ENCODE measurements at places on chromosomes 7 and 10.

DNA sequence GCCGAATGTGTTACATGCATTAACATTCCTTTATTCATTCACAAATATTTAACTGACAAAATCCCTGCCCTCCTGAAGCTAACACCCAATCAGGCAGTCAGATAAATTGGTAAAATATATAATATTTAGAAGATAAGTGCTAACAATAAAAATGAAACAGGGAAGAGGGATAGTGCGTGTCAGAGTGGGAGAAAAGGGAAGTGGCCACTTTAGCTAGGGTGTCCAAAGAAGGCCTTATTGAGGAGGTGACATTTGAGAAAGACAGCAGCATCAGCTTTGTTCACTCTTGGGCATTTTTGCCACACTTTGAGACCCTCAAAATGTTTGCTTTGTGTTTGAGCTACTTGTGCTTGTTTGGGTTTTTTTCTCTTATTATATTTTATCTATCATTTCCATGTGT is 317.8 kb downstream of the SNX13 start:
- peaks cover 3% of the 10 kb centered on the region for H3K4me1 ChIP-seq
- no peak overlapping the region for H3K27ac ChIP-seq
- no peaks in the 10 kb centered on the region for H3K36me3 ChIP-seq
- no peaks in the 10 kb centered on the region for H3K27me3 ChIP-seq

DNA sequence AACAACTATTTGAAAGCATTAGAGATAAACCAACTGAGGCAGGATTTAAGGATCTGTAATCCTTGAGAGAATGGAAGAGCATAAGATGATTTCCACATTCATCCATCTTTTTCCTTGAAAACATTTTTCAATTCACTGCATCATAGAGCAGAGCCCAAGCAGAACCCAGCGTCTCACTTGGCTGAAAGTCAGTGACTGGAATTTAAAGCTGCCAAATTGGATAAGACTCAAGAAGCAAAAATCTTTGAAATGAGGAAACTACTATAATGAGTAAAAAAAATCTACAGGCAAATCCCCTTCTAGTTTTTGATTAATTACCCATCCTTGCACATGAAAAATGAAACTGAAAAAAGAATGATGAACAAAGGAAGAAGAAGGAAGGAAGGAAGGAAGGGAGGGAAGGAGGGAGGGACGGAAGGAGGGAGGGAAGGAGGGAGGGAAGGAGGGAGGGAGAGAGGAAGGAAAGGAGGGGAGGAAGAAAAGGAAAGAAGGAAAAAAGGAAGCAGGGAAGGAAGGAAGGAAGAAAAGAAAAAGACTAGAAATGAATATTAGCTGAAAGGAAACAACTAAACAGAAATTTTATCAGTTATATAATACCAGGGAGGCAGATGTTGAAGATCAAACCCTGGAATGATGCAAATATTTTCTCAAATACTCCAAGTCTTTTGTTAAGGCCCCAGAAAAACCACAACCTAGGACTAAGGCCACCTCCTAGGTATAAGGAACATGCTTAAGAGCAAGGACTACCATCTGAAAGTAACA is 336.3 kb upstream of the MAGI2 start:
- H3K27ac ChIP-seq, result no peak overlapping the region
- no peaks in the 10 kb centered on the region for H3K4me1 ChIP-seq
- no peak for DNase-seq

DNA sequence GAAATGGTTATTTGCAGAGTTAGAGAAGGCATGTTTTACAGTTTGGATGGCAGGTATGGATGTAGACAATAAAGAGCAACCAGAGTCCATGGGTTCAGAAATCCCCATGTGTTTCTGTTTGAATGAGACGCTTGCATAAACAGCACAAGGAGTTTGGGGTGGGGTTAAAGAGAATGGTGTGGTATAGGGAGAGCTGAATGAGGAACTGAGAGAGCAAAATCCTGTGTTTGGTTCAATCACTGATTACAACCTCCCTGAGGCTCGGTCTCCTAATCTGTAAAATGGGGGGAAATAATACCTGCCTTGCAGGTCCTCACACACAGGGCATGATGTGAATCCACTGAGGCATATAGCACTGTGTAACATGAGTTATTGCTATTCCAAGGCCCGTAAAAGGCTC is 23.7 kb downstream of the CAV1 start:
- H3K4me1 ChIP-seq, result peaks cover 6% of the 10 kb centered on the region
- H3K27me3 ChIP-seq, result peaks cover 2% of the 10 kb centered on the region
- no peak for DNase-seq
- H3K36me3 ChIP-seq, result no peaks in the 10 kb centered on the region
- no peak overlapping the region for H3K27ac ChIP-seq

- DNase-seq, result no peak
- no peaks in the 10 kb centered on the region for H3K4me1 ChIP-seq
- no peaks in the 10 kb centered on the region for H3K36me3 ChIP-seq
These were observed 20.4 kb upstream of the FAM20C start for GRCh38 chr7:171912-172515.

- DNase-seq, result peak; percentile 23
- H3K27me3 ChIP-seq, result no peaks in the 10 kb centered on the region
- peaks cover 19% of the 10 kb centered on the region for H3K36me3 ChIP-seq
- H3K4me3 ChIP-seq, result peak overlapping the region; percentile 49
- peaks cover 54% of the 10 kb centered on the region for H3K4me1 ChIP-seq
These were observed 26.4 kb downstream of the ENTPD1 start for GRCh38 chr10:95782318-95782717.

GRCh38 chr10:125768219-125768855 is 7.3 kb downstream of the MMP21 start:
- no peaks in the 10 kb centered on the region for H3K27me3 ChIP-seq
- DNase-seq, result no peak
- H3K4me3 ChIP-seq, result no peak overlapping the region

DNA sequence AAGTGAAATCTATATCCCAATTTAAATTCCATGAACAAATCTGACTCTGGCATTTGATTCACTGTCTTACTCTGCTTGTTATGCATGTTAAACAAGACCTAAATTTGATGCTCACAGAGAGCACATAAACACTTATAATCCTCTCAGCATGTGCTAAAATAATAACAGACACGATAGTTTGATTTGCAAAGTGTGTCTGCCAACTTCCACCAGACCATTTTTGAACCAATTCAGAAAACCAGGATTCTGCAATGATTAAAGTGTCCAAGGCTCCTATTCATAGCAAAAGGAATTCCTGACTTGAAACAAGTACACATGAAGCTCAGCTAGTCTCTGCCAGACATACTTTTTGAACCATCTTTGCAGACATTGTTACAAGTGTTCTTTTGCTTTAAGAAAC is 11.2 kb downstream of the RBM20 start:
- H3K4me1 ChIP-seq, result peaks cover 4% of the 10 kb centered on the region
- H3K27me3 ChIP-seq, result peaks cover 19% of the 10 kb centered on the region
- DNase-seq, result no peak
- no peak overlapping the region for H3K4me3 ChIP-seq
- H3K27ac ChIP-seq, result no peak overlapping the region

GRCh38 chr7:379456-380138 is 89.6 kb downstream of the FOXL3 start:
- peaks cover 17% of the 10 kb centered on the region for H3K4me1 ChIP-seq
- H3K36me3 ChIP-seq, result peaks cover 3% of the 10 kb centered on the region
- H3K4me3 ChIP-seq, result peak overlapping the region; percentile 70
- DNase-seq, result no peak

GRCh38 chr10:5089865-5090264 is 4.3 kb upstream of the AKR1C3 start:
- no peaks in the 10 kb centered on the region for H3K36me3 ChIP-seq
- H3K4me1 ChIP-seq, result no peaks in the 10 kb centered on the region
- H3K27ac ChIP-seq, result no peak overlapping the region

DNA sequence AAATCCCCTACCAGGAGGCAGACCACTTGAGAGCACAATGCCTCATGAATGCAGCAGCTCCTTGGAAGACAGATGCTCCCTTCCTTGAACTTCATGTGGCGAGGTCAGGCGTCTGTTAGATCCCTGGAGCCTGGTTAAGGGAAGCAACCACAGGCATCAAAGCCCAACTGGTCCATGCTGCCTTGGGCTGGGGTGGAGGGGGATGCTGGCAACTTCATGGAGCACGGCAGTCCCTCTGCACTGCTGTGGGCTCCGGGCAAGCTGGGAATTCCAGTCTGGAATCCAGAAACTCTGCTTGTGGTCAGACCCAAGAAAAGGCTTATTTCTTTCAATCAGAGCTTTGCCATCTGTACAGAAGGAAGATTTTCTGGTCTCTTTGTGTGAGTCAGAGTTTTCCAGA is 130.4 kb downstream of the PFKFB3 start:
- DNase-seq, result no peak
- no peak overlapping the region for H3K27ac ChIP-seq
- peaks cover 16% of the 10 kb centered on the region for H3K4me1 ChIP-seq
- H3K27me3 ChIP-seq, result no peaks in the 10 kb centered on the region
- H3K36me3 ChIP-seq, result peaks cover 2% of the 10 kb centered on the region
- no peak overlapping the region for H3K4me3 ChIP-seq

GRCh38 chr10:79357180-79357579 is 9.9 kb downstream of the PPIF start:
- H3K36me3 ChIP-seq, result peaks cover 30% of the 10 kb centered on the region
- H3K4me1 ChIP-seq, result peaks cover 31% of the 10 kb centered on the region
- H3K4me3 ChIP-seq, result no peak overlapping the region
- H3K27me3 ChIP-seq, result no peaks in the 10 kb centered on the region
- H3K27ac ChIP-seq, result no peak overlapping the region

- no peaks in the 10 kb centered on the region for H3K4me1 ChIP-seq
- no peak overlapping the region for H3K27ac ChIP-seq
- no peaks in the 10 kb centered on the region for H3K36me3 ChIP-seq
- peaks cover 4% of the 10 kb centered on the region for H3K27me3 ChIP-seq
These were observed 30.8 kb upstream of the NKX6-2 start for GRCh38 chr10:132816718-132817117.

DNA sequence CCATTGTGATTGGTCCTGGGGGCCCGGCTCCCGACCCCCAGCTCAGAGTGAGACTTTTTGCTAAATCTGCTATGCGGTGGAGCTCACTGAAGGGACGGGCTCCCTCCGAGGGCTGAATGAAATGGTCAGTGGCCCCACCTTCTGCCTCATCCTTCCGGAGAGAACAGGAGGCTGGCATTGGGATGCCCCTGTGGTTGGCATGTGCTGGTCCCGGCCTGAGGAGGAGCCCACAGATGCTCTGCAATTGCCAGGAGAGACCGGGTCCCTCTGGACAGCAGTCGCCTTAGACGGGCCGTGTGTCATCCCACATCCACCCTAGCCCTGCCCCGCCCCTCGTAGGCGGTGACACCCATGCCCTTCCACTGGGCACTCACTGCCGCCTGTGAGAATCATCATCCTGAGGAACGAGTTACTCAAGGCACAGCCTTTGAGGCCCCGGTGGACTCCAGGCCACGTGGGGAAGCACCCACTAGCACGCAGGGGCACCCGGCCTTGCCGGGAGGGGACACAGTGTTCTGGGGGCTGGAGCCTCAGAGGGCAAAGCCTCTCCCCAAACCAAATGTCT is 21.2 kb upstream of the DPYSL4 start:
- peaks cover 5% of the 10 kb centered on the region for H3K27me3 ChIP-seq
- no peak overlapping the region for H3K4me3 ChIP-seq
- H3K27ac ChIP-seq, result no peak overlapping the region
- no peaks in the 10 kb centered on the region for H3K36me3 ChIP-seq
- peaks cover 14% of the 10 kb centered on the region for H3K4me1 ChIP-seq
- DNase-seq, result no peak

GRCh38 chr10:68154211-68154497 is 44.9 kb downstream of the MYPN start:
- no peaks in the 10 kb centered on the region for H3K36me3 ChIP-seq
- H3K27me3 ChIP-seq, result peaks cover 3% of the 10 kb centered on the region
- no peaks in the 10 kb centered on the region for H3K4me1 ChIP-seq
- H3K27ac ChIP-seq, result no peak overlapping the region
- H3K4me3 ChIP-seq, result no peak overlapping the region

GRCh38 chr7:114777288-114777687 is 144.6 kb upstream of the MDFIC start:
- no peak overlapping the region for H3K4me3 ChIP-seq
- peaks cover 6% of the 10 kb centered on the region for H3K27me3 ChIP-seq
- H3K36me3 ChIP-seq, result no peaks in the 10 kb centered on the region
- no peak overlapping the region for H3K27ac ChIP-seq
- no peak for DNase-seq
- H3K4me1 ChIP-seq, result no peaks in the 10 kb centered on the region

DNA sequence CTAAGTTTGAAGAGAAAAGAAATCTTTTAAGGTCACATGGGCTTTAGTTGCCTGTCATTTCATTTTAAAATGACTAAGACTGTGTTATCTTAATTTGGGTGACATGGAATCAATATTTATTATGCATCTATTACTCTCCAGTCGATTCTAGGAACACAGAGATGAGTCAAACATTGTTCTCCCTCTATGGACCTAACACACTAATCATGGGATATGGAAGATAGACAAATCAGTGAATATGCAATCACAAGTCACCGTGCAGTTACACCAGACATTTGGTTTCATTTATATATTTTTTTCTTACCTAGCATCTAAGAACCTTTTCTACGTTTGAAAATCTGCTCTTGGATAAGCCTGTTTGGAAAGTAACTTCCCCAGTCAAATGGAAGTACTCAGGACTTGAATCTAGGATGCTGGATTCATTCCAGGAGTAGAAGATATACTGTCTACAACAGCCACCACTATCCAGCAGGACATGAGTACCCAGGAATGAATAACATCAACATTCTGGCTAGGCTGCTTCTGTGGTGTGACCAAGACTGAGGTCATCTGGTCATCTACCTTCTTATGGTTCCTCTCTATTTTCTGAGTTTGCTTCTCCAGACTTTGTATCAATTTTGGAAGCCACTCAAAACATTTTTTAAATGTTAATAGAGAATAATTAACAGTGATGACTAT is 902.9 kb upstream of the LRRN3 start:
- H3K27me3 ChIP-seq, result no peaks in the 10 kb centered on the region
- no peak for DNase-seq
- no peaks in the 10 kb centered on the region for H3K36me3 ChIP-seq
- H3K4me3 ChIP-seq, result no peak overlapping the region
- no peak overlapping the region for H3K27ac ChIP-seq
- H3K4me1 ChIP-seq, result no peaks in the 10 kb centered on the region

- no peak overlapping the region for H3K4me3 ChIP-seq
- DNase-seq, result no peak
- peaks cover 6% of the 10 kb centered on the region for H3K36me3 ChIP-seq
- H3K4me1 ChIP-seq, result peaks cover 4% of the 10 kb centered on the region
These were observed 7.0 kb downstream of the SPACDR start for GRCh38 chr7:100457033-100457432.

- no peaks in the 10 kb centered on the region for H3K36me3 ChIP-seq
- H3K4me1 ChIP-seq, result no peaks in the 10 kb centered on the region
- no peak for DNase-seq
- no peak overlapping the region for H3K27ac ChIP-seq
- H3K27me3 ChIP-seq, result no peaks in the 10 kb centered on the region
These were observed 519.8 kb downstream of the XPNPEP1 start for GRCh38 chr10:109403551-109403950.

- no peak overlapping the region for H3K27ac ChIP-seq
- H3K4me3 ChIP-seq, result no peak overlapping the region
- DNase-seq, result no peak
These were observed 605.6 kb upstream of the TEX47 start for GRCh38 chr7:89401099-89401498.

DNA sequence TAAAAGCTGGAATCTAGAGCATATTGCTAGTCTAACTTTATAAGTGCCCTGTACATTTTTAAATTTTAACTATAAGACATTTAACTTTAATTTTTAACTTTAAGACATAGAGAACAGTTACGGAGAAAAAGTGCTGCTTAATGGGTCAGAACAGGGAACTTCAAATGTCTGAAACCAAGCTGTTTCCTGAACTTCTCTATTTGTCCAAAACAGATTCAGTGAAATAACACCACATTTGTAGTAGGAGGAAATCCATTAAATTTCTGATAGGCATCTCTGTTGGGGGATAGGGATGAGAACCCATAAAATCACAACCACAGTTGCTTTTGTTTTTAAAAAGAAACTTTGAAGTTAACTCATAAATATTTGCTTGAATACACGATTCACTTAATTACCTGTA is 170.8 kb upstream of the ANK3 start:
- no peaks in the 10 kb centered on the region for H3K27me3 ChIP-seq
- H3K36me3 ChIP-seq, result peaks cover 5% of the 10 kb centered on the region
- no peak overlapping the region for H3K27ac ChIP-seq
- no peak for DNase-seq
- peaks cover 5% of the 10 kb centered on the region for H3K4me1 ChIP-seq
